Activated naive CD8-positive, alpha-beta T cell treated with anti-CD3 and anti-CD28 coated beads, Interleukin-2, amount 10 ng/mL, durations not matched to agents 7 days and 5 days (primary cell): ENCODE measurements at places on chromosomes 16 and 17. TPM values are rescaled to one million over a fixed set of nuclear protein-coding genes. Genes with fewer than 3 reads are reported as not detected.
A peak's percentile ranks its signal among the peaks of the same experiment; 100 is the strongest.

DNA sequence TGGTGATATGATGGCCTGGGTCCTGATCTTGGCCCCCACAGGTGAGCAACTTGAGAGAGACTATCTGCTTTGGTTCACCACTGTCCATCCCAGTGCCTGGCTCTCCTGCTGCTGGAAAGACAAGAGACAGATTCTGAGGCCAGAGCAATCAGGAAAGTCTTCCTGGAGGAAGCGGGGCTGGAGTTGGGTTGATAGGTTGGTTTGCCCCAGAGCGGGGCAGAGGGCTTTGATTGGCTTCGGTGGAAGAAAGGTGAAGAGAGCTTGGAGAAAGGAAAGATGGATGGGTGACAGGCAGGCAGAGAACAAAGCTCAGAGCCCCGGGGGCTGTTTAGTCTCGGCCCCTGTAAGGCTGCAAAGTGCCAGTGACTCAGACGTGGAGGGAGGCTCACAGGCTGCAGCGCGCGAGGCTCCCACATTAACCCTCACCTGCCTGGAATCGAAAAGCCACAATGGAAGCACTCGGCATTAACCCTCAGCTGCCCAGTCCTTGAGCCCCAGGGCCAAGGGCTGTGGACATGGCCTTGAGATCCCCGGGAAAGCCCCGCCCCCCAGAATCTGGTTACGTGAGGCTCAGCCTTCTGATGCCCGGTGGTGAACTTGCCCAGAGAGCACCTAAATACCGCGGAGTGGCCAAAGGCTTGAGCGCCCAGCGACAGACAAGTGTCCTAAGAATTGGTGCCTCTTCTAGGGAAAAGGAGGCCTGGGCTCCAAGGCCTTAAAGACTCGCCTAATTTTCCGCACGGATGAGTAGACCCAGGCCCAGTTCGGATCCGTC, 996 bp upstream of the CPNE2 start:
- no peak for DNase-seq

DNA sequence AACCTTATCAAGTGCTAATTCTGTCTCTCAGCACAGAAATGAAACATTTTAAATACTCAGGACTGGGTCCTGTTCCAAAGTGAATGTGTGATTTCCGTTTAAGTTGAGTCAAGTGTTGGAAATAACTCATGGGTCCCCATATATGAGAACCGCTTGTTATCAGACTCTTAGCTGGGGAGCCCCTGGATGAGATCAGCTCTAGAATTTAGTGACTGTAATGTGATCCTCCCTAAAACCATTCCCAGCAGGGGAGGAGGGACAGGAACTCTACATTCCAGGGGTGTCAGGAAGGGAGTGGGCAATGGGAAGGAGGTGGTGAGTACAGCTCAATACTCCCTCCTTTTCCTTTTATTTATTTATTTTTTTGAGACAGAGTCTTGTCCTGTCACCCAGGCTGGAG, 37.5 kb downstream of the OTOA start:
- DNase-seq = no peak

DNA sequence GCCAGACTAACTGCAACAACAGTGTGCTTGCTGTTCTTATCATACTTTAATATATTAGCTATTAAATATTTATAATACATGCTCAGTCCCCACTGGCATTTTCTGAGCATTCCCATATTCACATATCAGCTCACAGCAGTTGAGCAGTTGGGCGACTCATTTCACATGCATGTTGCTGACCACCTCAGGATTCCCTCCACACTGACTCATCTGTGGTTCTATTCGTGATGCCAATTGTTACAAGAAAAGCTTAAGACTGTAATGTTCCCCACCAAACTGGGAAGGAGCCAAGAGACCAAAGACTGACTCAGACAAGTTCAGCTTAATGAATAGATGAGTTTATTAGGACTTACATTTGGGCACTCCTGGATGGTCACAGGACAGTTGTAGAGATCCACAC, 100.3 kb upstream of the KIF2B start:
- DNase-seq = no peak

- no peak for DNase-seq
These were observed 94.4 kb downstream of the CLEC16A start for GRCh38 chr16:11038777-11039176.

- peak; percentile 60 for DNase-seq
These were observed 276.5 kb downstream of the XYLT1 start for GRCh38 chr16:17194190-17194780.

DNA sequence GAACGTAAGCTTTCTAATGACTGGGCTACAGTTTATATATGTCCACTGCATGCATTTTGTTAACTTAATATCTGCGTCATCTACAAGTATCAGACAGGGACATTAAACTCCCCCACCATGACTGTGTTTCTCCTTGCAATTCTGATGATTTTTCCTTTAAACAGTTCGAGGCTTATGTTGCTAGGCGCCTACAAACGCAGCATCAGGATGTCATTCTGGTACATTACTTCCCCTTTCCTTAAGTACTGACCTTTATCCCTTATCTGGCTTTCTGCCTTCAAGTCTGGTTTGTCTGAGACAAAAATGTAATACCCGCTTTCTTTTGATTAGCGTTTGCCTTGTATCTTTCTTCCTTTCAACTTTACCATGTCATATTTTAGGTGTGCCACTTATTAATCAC, 362.4 kb downstream of the SLC39A11 start:
- no peak for DNase-seq

- no peak for DNase-seq
These were observed 66.8 kb downstream of the SALL1 start for GRCh38 chr16:51084074-51084928.

GRCh38 chr17:66834919-66835454, at the start of gene CACNG5:
CACNG5 (plus strand) TSS chr17:66835117; CDS start chr17:66877333, 42,216 bp downstream.
- DNase-seq = no peak

DNA sequence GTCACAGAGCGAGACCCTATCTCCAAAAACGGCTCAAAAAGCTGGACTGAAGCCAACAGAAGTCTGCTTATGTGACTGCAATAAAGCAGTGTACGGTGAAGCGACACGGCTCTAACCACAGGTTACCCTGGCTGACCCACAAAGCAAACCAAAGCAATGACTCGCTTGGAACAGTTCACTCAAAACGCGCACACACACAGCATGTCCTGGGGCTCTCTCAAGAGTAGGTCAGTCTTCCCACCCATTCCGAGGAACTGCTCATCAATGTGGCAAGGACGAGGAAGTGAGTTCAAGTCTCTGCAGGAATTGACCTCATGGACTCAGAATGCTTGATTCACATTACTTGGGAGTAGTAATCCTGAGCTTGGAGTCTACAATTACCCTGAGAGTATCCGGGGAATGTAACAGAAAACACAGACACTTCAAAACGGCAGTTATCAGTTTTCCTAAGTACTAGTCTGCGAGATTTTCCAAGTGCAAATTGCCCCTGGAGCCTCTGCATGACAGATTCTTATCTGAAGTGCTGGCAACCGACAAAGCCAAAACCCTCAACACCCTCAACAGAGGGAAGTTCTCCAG, 25.4 kb downstream of the PELP1 start:
- no peak for DNase-seq

GRCh38 chr17:82247856-82248671, 19.2 kb downstream of the SLC16A3 start:
- no peak for DNase-seq

DNA sequence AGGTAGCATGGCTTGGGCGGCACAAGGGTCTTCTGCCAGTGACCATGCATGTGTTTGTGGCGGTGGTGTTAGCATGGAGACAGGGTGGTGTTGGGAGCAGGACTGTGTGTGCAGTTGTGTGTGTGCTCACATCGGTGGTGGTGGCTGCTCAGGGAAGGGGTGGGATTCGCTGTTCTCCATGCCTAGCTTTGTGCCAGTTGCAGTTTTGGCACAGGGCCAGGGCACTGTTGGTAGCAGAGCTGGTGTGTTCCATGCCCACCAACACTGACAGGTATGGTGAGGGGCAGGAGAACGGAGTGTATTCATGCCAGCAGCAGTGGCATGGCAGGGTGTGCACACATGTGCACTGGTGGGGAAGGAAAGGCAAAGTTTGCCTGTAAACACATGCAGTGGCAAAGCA, 77.3 kb upstream of the TEKT1 start:
- DNase-seq = no peak

KCNAB3 gene
- total RNA-seq = 10.6 TPM

GJD3 gene
- not detected for total RNA-seq

KRTAP1-5 gene
- not detected for total RNA-seq

CIBAR2 gene
- total RNA-seq = not detected

PRR15L gene
- not detected for total RNA-seq
